AG08395 (cell line): ENCODE measurements at places on chromosomes 4 and X.

GRCh38 chrX:154718616-154719015 lies 32.3 kb downstream of the GAB3 start:
- no peak for DNase-seq

GRCh38 chrX:114028907-114029662 lies 554.8 kb upstream of the HTR2C start:
- no peak for DNase-seq

GRCh38 chr4:95061220-95061619 lies 303.5 kb downstream of the BMPR1B start:
- no peak for DNase-seq

DNA sequence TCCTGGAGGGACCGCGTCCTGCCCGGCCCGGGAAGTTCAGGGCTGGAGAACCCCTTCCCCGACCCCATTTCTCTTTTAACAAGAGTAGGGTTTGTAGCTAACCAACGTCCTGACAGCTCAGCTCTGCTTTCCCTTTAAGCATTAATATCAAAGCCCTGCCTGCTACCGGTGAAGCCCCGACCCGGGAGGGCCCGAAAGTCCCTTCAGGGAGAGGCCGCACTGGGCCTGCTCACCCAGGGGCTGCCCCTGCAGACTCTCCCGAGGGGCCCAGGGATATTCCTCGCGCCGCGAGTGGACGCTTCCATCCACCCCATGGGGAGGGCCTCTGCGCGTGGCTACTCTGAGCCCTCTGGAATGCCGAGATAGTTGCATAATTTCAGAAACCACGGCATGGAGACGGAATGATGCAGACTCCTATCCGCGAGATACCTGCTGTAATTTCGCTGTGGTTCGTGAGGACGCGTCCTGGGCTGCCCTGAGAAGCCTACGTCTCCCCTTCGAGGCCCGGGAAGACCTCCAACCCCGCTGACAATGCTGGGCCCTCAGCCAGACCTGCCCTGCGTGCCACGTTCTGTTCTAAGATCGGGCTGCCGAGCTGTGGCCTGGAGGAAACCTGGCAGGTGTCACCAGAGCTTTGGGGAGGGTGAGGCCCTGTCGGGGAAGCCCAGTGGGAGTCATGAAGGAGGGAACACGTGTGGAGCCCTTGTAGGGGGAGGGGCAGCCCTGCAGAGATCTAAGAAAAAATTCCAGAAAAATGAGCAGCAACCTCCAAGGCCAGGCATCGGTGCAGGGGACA lies 999 bp upstream of the CTBP1 start:
- DNase-seq, result peak; percentile 65

DNA sequence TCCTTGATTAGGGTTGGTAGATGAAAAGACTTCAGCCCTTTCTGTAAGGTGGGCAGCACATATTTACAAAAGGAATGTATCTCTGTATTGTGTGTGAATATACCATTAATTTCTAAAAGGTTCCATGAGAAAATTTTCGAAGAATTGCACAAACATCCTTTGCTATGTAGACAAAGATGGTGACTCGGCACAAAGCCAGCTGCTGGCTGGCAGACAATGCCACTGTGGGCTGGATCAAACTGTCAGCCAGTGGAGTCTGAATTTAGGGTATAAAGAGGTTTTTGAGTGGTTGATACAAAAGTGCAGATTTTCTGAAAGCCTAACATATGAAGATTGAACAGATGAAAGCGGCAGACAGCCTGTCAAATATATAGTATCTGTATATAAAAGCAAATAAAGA lies 5.6 kb upstream of the TXK start:
- peak; percentile 31 for DNase-seq

GRCh38 chrX:29952016-29952415 lies 263.3 kb upstream of the MAGEB2 start:
- DNase-seq, result no peak

GRCh38 chr4:71732066-71732465 lies 51.8 kb downstream of the GC start:
- DNase-seq, result no peak

- DNase-seq, result no peak
Measured at GRCh38 chr4:86965019-86965976, 30.5 kb downstream of the AFF1 start.
